ENCODE measurements at places on chromosomes 11 and 22.
A peak's percentile ranks its signal among the peaks of the same experiment; 100 is the strongest.

- no peak for DNase-seq
Observed at GRCh38 chr11:128547946-128548648, 39.3 kb downstream of the ETS1 start.

DNA sequence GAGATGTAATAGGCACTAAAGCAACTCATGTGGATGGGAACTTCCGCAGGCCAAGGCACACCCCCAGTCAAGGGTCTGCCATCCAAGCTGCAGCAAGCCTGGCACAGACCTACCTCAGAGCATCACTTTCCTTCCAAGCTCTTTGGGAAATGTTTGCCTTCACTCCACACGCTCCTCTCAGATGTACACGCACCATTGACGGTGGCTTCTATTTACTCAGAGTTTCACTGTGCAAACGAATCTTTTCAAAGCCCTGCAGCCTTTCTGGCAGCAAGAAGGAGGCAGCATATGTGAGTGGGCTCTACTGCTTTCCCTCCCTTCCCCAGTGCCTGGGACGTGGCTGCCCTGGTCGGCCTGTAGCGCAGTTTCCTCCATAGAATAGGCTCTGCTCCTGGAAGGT lies 60.9 kb upstream of the USP47 start:
- DNase-seq = no peak

- no peak for DNase-seq
Observed at GRCh38 chr11:32052215-32052614, 38.7 kb upstream of the RCN1 start.

DNA sequence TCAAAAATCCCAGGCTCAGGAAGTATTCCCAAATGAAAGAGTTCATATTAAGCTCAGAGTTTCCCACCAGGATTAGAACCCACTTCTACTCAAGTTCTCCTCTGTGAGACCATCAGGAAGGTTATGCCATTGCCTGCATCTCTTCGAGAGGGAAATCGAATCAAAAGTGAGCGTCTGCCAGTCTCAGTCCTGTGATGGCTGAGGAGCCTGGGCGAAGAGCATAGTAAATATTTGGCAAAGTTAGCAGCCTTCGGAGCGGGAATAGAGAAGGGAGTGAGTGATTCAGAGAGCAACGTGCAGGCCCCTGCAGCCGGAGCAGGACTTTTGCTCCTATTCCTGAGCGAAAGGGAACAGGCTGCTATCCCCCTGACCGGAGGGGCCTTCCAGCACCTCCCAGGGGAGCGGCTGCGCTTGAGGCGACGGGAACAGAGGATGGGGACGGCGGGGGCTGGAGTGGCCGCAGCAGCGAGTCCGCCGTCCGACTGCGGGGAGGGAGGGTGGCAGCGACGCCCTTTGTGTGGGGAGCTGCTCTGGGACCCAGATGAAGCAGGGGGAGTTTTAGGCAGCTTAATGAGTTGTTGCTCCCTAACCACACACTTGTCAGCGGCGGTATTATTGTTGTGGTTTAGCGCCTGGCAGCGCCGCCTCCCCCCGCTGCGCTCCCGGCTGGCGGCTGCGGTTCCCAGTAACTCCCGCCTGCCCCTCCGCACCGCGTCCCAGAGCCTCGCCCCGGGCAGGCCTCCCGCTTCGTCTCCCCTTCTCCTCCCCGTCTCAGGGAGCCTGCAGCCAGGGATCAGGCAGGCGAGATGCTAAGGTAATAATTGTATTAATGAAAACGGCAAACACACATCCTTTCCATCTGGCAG lies 21.7 kb upstream of the NRGN start:
- DNase-seq = peak; percentile 21

- DNase-seq = no peak
Observed at GRCh38 chr11:111935317-111936039, 1.7 kb upstream of the DIXDC1 start.

- no peak for DNase-seq
Observed at GRCh38 chr11:78539506-78539905, 35.2 kb downstream of the NARS2 start.

DNA sequence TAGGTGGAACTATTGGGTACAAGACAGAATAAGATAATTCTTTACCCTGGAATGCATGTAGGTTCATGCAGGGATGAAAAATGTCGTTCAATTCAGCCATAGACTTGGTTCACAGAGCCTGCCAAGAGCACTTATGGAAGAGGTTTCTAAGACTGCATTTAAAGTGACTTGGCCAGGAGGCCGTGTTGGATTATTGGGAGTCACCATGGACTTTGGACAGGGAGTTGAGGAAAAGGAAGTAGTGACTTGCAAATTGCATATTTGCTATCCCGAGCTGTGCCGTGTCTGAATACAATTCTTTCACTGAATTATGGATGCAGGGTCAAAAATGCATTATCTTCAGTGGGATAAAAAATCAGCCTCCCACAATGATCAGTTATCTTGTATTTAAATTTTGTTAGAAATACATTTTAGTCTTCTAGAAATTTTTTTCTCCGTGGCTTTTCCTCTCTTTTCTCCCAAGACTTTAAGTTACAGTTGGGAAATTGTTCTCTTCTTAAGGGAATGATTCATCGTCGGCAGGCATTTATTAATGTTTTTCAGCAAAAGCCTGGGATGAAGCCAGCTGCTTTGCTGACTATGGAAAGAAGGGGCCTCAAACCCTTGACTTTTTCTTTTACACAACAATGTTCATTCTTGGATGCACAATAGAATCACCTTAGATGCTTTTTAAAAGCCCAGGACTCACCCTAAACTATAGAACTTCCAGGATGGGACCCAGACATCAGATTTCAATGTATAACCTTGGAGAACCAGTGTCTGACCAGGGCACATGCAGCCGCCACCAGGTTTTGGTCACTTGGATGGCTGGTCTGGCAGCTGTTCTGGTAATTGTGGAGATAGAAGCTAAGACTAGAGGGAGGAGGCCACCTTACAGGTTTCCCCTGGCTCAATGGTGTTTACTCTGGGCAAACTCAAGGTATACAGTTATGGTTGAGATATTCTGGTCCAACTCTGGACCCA lies 70.8 kb downstream of the FAT3 start:
- no peak for DNase-seq

DNA sequence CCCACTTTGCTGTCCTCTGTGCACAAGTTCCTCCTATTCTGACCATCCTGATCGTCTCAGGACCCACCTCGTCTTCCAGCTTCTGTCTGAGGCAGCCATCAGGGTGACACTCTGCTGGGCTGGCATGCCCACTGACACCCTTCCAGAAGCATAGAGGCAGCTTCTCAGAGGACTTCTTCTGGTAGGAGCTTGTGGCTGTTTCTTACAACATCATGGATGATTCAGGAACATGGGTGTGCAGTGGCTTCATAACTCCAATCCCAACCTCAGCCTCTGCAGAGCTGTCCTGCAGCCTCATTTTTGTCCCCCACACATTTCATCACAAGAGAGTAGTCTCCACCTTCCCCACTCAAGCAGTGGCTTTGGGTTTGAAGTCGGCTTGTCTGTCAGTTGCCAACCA lies 20.9 kb upstream of the CTR9 start:
- DNase-seq = no peak

DNA sequence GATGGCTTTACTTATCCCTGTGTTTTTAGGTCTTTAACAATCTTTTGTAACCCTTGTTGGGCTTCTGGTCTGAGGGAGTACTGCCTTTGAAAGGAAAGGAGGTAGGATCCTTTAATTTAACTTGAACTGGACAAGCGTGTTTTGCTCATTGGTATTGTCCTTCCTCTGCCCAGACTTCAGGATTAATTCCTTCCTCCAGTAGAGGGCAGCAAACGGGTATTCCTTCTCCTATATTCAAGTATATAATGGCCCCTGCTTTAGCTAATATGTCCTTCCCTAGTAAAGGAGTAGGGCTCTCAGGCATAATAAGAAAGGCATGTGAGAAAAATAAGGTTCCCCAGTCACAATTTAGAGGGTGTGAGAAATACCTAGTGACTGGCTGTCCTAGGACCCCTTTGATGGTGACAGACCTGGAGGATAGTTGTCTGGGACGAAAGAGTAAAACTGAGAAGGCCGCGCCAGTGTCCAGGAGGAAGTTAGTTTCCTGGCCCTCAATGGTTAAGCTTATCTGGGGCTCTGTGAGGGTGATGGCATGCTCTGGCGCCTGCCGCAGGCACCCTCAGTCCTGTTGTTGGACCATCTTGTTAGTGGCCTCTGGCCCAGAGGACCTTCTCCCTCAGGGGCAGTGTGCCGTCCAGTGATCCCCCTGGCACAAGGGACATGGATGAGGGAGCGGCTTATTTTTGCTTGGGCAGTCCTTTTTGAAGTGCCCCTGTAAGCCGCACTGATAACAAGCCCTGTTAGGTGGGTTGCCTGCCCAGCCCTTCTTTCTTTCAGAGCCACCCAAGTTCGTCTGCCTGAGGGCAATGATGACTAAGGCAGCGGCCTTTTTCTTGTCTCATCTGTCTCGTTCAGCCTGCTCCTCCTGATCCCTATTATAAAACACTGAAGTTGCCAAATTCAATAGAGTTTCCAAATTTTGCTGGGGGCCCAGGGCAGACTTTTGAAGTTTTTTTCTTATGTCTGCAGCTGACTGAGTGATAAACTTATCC lies 51.8 kb downstream of the C11orf71 start:
- DNase-seq = no peak

- DNase-seq = no peak
Observed at GRCh38 chr11:105838668-105839384, 183.2 kb downstream of the MSANTD4 start.

DNA sequence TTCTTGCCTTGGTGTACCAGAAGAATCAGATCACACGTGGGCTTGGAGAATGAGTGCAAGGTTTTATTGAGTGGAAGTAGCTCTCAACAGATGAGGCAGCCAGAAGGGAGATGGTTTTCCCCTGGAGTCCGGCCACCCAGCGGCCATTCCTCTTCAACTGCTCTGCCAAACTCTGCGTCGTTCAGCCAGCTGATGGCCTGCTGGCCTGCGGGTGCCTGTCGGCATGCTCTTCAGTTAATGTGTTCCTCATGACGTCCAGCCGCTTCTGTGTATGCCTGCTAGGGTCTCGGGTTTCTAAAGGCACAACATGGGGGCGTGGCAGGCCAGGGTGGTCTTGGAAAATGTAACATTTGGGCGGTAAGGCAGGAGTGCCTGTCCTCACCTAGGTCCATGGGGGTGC lies 487.9 kb upstream of the LRRC4C start:
- no peak for DNase-seq

- no peak for DNase-seq
Observed at GRCh38 chr11:86129740-86130540, 61.1 kb upstream of the PICALM start.

GRCh38 chr22:44130076-44130711 lies 50.5 kb upstream of the PARVG start:
- no peak for DNase-seq

- no peak for DNase-seq
Observed at GRCh38 chr11:68804786-68805185, 36.9 kb downstream of the CPT1A start.

GRCh38 chr11:587978-588380 lies 11.7 kb downstream of the PHRF1 start:
- no peak for DNase-seq

DNA sequence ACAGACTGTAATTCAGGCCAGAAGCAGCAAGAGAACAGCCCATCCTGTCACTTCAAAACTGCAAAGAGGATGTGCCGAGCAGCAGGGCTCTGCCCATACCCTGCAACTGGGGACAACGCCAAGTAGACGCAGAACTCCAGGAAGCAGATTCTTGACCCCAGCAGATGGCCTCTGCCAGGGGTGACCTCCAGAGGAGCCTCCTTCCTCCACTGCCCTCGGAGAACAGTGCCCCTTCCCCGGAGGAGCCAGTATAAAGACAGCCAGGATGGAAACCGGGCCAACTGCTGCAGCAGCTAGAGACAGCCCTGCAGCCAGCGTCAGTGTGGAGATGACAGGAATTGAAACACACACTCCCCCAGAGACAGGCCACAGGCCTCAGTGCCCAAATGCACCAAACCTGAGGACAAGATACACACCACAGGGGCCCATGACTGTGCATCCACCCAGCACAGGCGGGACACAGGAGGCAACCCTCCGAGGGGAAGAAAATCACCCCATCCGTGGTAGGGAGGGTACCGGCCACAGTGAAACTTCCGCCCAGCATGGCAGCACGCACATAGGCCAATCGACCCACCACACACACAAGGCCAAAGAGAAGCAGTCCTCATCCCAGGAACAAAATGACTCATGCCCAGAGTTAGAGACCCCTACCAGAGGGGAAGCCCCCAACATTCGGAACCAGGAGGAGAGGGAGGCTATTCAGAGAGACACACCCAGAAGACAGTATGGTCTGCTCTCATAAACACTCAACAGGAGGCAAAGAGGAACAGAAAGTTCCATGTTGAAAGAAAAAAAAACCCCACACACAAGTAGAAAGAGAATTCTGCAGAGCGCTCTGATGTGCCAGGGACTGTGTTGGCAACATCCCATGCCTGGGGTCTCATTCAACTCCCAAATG lies 5.6 kb downstream of the AHNAK start:
- no peak for DNase-seq

DNA sequence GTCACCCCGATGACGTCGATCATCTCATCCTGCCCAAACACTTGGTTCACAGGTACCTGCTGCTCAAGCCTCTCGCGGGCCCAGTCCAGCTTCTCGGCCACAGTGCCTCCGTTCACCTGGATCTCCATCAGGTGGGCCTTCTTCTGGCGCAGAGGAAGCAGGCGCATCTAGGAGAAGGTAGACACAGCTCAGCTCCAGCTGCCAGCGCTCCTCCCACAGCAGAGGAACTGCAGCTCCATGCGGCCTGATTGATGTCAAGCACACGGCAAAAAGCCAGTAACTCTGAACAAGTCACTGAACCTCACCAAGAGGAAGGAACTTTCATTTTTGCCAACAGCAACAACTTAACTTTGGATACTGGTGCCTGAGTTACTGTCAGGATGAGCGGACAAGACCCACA lies 4.0 kb downstream of the RPL3 start:
- DNase-seq = no peak

DNA sequence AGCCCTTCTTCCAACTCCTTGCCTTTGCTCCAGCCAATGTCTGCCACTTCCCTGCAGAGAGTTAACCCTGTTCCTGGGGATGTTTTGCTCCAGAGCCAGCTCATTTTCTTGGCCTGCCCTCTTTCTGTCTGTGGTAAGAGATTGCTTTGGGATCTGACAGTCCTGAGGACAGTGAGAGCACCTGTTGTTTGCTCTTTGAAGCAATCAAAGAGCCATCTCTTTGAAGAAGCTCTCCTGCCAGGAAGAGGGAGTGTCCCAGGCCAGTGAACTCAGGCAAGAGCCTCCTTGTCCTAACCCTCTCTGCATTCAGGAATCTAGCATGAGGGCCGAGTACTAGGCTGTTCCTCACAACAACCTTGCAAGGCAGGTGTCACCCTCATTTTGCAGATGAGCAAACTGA lies 42.2 kb downstream of the TRAF6 start:
- DNase-seq = no peak

DNA sequence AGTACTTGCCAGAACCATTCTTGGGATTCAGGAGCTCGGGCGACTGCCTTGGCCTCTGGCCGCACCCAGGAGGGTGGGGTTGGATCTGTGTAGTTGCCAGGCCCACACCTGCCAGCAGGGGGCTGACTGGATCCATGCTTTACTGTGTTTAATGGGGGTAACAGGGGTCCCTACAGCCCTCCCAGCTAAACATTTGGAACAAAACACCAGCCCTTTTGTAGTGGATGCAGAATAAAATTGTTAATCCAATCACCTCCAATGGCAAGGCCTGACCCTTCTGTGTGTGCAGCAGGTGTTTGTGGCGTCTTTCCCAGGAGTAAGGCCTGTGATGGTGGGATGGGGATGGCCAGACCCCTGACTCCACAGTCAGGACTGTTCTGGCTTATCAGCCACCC lies 22.5 kb downstream of the SUN2 start:
- no peak for DNase-seq

GRCh38 chr11:3929232-3929631 lies 73.8 kb downstream of the STIM1 start:
- no peak for DNase-seq

Measured in activated gamma-delta T cell (primary cell).